ENCODE measurements at places on chromosomes 5 and 9.

DNA sequence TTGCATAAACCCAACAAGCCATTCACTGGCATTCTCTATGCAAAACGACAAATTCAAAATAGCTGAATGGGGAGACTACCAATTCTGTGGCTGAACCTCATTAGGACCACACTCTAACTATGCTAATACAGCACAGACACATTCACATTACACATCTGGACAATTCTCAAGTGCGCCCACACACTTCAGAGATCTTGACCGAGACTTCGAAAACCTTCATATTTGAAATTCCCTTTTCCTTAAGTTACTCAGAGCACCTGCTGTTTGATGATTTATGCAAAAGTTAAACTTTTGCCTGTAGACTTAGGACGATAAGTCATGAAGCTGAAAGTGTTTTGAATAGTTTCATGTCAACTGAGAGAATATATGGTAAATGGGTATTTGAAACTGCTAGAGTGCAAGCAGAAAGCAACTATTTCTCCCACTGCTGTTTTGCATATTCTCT, 111.9 kb downstream of the FBN2 start:
- no peak for DNase-seq

DNA sequence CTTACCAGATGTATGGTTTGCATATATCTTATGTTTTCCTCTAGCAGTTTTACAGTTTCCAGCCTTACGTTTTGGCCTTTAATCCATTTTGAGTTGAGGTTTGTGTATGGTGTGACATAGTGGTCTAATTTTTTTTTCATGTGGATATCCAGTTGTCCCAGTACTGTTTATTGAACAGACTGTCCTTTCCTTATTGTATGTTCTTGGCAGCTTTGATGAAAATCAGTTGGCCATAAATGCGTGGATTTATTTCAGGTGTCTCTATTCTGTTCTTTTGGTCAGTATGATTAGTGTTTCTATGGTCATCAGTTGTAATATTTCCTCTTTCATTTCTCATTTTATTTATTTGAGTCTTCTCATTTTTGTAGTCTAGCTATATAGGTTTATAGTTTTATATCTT, 42.4 kb downstream of the SRFBP1 start:
- DNase-seq, result no peak

DNA sequence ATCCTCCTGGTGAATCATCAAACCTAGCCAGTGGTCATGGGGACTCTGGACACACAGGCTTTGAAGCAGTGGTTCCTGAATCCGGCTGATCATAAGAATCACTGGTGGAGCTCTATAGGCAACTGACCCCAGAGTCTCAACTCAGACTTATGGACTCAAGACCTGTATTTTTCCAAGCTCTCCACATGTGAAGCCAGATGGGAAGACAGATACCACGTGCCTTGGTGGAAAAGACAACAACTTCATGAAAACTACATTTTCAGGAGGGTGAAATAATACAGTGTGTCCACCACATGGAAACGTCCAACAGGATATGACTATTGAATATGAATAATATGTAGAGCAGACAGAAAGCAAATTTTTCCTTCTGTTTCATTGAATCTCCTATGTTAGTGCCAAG, 33.7 kb downstream of the GABRP start:
- DNase-seq, result no peak

GRCh38 chr9:19180991-19181390, 49.5 kb upstream of the DENND4C start:
- no peak for DNase-seq

- no peak for DNase-seq
Observed at GRCh38 chr5:172733131-172733973, 37.6 kb downstream of the DUSP1 start.

DNA sequence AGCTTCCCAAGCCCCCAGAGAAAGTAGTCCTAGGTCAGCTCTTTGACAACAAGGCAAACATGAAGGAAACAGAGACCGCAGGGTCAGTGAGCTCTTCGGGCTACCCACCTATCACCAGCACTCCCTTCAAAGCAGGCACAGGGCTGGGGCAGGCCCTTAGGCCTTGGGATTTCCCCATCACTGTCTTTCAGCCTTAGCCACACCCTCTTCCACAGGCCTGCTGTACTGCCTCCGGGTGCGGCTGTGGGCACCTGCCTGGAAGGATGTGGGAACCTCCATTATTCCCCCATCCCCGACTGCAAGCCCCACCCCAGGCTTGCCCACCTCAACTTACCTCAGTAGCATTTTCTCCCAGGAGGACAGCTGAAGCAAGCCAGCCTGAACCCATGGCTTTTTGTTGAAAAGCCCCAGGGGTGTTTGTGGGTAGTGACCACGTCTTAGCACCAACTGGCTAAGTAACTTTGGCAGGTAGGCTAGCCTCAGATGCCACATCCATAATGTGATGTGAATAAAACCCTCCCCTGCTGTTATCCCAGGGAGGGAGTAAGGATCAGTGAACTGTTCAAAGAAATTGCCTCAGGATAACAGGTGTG, 100.2 kb downstream of the PIK3R1 start:
- DNase-seq, result no peak

GRCh38 chr9:121921444-121921843, 171.7 kb downstream of the TTLL11 start:
- DNase-seq, result no peak

- no peak for DNase-seq
Observed at GRCh38 chr5:168796593-168797580, 217.7 kb upstream of the PANK3 start.

- DNase-seq, result no peak
Observed at GRCh38 chr9:24036459-24036858, 210.4 kb upstream of the ELAVL2 start.

- DNase-seq, result no peak
Observed at GRCh38 chr5:169216866-169217265, 84.1 kb downstream of the SLIT3 start.

- DNase-seq, result no peak
Observed at GRCh38 chr5:164708831-164709230, 1203.4 kb downstream of the MAT2B start.

DNA sequence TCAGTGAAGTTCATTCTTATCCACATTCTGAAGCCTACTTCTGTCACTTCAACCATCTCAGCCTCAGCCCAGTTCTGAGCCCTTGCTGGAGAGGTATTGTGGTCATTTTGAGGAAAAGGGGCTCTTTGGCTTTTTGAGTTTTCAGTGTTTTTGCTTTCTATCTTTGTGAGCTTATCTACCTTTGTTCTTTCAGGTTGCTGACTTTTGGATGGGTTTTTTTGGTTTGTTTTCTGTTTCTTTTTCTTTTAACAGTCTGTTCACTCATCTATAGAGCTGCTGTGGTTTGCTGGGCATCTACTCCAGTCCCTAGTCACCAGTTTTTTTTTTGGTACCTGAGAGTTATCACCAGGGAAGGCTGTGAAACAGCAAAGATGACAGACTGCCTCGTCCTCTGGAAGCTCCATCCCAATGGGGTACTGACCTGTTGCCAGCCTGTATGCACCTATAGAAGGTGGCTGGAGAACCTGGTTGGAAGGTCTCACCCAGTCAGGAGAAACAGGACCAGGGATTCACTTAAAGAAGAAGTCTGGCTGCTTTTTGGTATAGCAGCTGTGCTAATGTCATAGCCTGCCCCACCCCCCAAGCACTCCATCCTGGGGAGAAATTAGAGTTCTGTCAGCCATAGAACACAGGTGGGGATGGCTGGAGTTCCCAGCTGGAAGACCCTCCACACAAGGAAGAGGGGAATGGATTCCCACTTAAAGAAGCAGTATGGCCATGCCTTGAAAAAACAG, 138.6 kb upstream of the TSLP start:
- DNase-seq, result no peak

- DNase-seq, result peak; percentile 7
Observed at GRCh38 chr5:151357792-151358191, 10.4 kb upstream of the SLC36A2 start.

GRCh38 chr5:4295663-4296339, 700.2 kb downstream of the IRX1 start:
- DNase-seq, result no peak

- DNase-seq, result no peak
Observed at GRCh38 chr5:116135344-116135743, 50.5 kb downstream of the COMMD10 start.

GRCh38 chr9:100499460-100499859, 26.5 kb downstream of the TMEFF1 start:
- DNase-seq, result no peak

DNA sequence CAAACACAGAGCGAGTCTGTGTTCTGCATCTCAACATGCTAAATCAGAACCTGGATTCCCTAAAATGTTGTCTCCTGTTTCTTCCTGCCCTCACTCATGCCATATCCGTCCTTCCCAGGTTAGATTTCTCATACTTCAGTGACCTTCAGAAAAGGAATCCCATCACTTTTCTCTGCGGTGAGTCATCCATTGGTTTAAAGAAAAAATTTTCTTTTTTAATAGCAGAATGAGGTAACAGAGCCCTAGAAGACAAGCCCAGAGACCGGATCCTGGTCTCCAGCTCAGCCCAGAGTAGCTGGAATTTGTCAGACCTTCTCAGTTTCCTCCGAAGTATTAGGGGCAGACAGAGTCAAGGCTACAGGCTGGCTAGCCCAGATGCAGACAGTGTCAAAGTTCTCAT, 143.2 kb upstream of the DMRT1 start:
- no peak for DNase-seq

- no peak for DNase-seq
Observed at GRCh38 chr5:53257806-53258373, 148.3 kb upstream of the MOCS2 start.

- no peak for DNase-seq
Observed at GRCh38 chr5:111548992-111549649, 36.8 kb upstream of the STARD4 start.

DNA sequence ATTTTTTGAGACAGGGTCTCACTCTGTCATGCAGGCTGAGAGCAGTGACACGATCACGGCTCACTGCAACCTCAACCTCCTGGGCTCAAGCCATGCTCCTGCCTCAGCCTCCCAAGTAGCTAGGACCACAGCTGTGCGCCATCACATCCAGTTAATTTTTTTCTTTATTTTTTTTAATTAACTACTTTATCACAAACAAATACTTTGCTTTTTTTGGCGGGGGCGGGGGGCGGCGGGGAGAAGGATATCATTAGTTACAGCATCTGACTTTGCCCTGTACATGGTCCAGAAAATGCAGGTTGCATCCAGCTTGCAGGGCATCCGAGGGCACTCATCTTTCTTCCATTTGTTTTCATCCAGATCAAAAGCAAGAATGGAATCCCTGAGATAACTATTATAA, 201.8 kb upstream of the IER5L start:
- no peak for DNase-seq

DNA sequence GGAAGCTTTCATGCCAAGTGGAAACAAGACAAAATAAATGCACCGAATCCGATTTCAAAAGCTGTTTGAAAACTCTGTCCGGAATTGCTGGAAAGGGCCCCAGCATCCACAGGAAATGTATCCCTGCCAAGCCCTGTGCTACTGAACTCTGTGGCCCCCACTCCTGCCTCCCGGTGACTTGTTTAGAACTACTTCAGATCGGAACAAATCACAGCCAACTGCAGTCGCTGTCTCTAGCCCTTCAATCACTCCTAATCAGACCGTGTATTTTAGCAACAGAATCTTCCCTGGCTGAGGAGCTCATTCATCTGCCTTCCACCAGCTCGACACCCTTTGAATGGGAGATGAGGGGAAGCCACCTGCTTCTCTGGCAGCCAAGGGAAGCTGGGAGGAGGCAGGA, 94.1 kb downstream of the KCNIP1 start:
- DNase-seq, result no peak

DNA sequence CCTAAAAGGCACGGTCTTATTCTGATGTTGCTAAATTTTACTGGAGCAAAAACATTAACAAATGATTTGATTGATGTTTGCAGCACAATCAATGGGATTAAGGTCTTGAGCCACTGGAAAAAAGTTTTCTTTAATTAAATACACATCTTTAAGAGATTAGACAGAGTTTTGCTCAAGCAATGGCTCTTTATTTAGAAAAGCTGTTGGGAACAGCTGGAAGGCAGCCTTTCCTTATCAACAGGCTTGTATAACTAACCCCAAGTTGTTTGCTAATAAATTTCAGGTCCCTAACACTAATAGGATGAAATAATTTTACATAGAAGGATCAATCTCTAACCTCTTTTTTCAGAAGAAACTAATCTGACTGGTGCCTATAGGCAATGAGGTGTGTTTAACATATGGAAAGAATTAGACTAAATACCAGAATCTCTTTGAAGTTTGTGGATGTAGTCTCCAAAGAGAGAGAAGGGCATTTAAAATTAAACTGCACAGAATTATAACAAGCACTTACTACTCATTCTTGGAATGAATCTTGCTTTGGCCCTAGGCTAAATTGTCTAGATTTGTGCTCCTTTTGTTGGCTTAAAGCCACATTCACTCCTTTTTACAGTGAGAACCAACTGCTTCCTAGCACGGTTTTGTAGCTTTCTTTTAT, 67.3 kb upstream of the TNFAIP8 start:
- DNase-seq, result no peak
